ENCODE measurements at places on chromosomes 12 and 14. TPM values are rescaled to one million over a fixed set of nuclear protein-coding genes. Genes with fewer than 3 reads are reported as not detected.

GRCh38 chr12:2751686-2752085 is 43.1 kb upstream of the FKBP4 start:
- H3K36me3 ChIP-seq = no peaks in the 10 kb centered on the region
- no peaks in the 10 kb centered on the region for H3K4me1 ChIP-seq
- H3K27me3 ChIP-seq = peaks cover 63% of the 10 kb centered on the region

- no peak overlapping the region for H3K4me3 ChIP-seq
- DNase-seq = no peak
- H3K4me1 ChIP-seq = peaks cover 84% of the 10 kb centered on the region
- H3K36me3 ChIP-seq = no peaks in the 10 kb centered on the region
- H3K27me3 ChIP-seq = no peaks in the 10 kb centered on the region
Measured at GRCh38 chr12:116138781-116139180, 138.7 kb downstream of the MED13L start.

- H3K27ac ChIP-seq = no peak overlapping the region
- no peaks in the 10 kb centered on the region for H3K27me3 ChIP-seq
- H3K36me3 ChIP-seq = no peaks in the 10 kb centered on the region
- H3K4me3 ChIP-seq = no peak overlapping the region
- peaks cover 2% of the 10 kb centered on the region for H3K4me1 ChIP-seq
- no peak for DNase-seq
Measured at GRCh38 chr14:104099096-104100041, 13.9 kb downstream of the ASPG start.

DNA sequence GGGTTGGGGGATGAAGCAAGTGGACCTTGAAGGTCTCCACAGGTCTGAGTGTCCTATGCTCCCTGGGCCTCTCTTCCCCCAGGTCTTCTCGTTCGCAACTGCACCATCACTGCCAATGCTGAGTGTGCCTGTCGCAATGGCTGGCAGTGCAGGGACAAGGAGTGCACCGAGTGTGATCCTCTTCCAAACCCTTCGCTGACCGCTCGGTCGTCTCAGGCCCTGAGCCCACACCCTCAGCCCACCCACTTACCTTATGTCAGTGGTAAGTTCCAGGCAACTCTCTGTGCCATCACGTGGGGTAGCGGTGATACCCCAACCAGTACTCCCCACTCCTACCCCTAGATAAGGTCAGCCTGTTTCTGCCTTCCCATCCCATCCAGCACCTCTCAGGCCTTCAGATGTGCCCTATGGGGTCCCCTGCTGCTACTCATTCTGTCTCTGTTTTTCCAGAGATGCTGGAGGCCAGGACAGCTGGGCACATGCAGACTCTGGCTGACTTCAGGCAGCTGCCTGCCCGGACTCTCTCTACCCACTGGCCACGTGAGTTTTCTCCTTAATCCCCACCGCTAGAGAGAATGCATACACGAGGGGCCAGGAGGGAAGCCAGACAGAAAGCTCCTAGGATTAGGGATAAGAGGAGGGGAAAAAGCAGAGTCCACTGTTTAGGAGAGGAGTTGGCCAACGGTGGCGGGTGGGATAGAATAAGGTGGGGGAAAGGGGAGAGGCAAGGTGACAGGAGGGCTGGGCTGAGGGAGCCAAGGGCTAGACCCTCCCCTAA is 1.6 kb upstream of the TAPBPL start:
- peaks cover 9% of the 10 kb centered on the region for H3K36me3 ChIP-seq
- no peak for DNase-seq
- H3K27me3 ChIP-seq = no peaks in the 10 kb centered on the region

DNA sequence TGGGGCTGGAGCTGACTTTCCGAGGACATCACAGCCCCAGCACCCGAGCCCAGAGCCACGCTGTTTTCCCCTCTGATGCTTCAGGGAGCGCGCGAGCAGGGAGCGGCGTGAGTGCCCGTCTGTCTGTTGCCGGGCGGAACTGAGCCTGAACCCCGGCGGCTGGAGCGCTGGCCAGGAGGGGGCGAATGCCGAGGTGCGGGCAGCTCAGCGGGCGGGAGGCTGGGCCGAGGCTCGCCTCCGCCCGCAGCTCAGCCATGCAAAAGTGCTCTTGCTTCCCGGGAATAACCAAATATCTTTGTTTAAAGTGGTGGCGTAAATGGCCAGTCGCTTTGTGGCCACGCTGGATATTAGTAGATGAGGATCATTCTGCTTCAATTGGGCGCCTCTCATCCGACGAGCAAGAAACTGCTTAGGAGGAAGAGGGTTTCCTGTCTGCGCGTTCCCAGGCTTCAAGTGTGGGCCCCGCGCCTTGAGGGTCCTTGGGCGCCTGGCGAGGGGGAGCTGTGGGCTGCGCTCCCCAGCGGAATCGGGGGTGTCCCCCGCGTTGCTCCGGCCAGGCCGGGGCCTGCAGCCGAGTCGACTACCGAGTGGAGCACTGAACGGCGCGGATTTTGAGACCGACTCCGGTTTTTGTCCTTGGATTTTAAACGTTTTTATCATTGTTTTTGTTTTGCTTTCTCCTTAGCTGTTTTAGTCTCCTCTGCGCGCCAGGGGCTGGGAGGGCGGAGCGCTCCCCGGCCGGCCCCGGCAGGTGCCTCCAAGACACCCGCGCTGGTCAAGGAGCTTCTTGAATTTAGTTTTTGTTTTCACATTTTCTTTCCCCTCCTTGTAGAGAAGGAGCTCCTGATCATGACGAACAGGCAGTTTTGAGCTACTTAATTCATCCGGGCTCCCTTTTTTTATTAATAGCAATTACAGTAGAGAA is 831 bp upstream of the NKX2-1 start:
- peaks cover 22% of the 10 kb centered on the region for H3K4me1 ChIP-seq
- peak overlapping the region; percentile 56 for H3K4me3 ChIP-seq
- peak; percentile 83 for DNase-seq
- peaks cover 75% of the 10 kb centered on the region for H3K27me3 ChIP-seq
- H3K27ac ChIP-seq = no peak overlapping the region

GRCh38 chr14:76830556-76830955 is 4.3 kb downstream of the LRRC74A start:
- no peak overlapping the region for H3K27ac ChIP-seq
- no peaks in the 10 kb centered on the region for H3K36me3 ChIP-seq
- no peak for DNase-seq
- peaks cover 34% of the 10 kb centered on the region for H3K27me3 ChIP-seq
- no peaks in the 10 kb centered on the region for H3K4me1 ChIP-seq

- no peak overlapping the region for H3K27ac ChIP-seq
- H3K27me3 ChIP-seq = peaks cover 77% of the 10 kb centered on the region
- no peak for DNase-seq
- no peaks in the 10 kb centered on the region for H3K4me1 ChIP-seq
Measured at GRCh38 chr14:64868841-64869240, 10.9 kb downstream of the SPTB start.

- no peaks in the 10 kb centered on the region for H3K27me3 ChIP-seq
- peaks cover under 1% of the 10 kb centered on the region for H3K4me1 ChIP-seq
- H3K36me3 ChIP-seq = no peaks in the 10 kb centered on the region
- DNase-seq = no peak
- no peak overlapping the region for H3K27ac ChIP-seq
Measured at GRCh38 chr14:103746701-103747100, 31.1 kb downstream of the ZFYVE21 start.

DNA sequence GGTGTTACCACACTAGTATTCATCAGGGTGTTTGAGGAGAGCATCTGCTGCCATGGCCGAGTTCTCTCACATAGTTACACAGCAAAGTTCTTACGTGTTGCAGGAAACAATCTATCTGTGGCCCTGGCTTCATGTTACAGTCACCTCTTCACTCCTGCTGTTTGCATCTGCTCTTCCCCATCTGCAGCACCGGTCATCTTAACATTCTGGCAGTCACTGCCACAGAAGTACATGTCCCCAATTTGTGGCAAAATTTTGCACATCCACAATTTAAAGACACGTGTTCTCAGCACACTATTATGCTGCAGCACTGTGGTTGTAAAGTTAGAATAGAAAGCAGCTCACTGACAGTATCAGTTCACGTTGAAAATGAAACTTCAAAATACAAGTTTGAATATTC is 23.2 kb downstream of the MAPK1IP1L start:
- H3K4me3 ChIP-seq = no peak overlapping the region
- no peaks in the 10 kb centered on the region for H3K36me3 ChIP-seq
- H3K27ac ChIP-seq = no peak overlapping the region
- H3K4me1 ChIP-seq = peaks cover 25% of the 10 kb centered on the region
- no peak for DNase-seq
- no peaks in the 10 kb centered on the region for H3K27me3 ChIP-seq

GRCh38 chr12:122834104-122834920 is 945 bp upstream of the HIP1R start:
- H3K27ac ChIP-seq = peak overlapping the region; percentile 98
- no peak for DNase-seq
- H3K36me3 ChIP-seq = peaks cover 2% of the 10 kb centered on the region

DNA sequence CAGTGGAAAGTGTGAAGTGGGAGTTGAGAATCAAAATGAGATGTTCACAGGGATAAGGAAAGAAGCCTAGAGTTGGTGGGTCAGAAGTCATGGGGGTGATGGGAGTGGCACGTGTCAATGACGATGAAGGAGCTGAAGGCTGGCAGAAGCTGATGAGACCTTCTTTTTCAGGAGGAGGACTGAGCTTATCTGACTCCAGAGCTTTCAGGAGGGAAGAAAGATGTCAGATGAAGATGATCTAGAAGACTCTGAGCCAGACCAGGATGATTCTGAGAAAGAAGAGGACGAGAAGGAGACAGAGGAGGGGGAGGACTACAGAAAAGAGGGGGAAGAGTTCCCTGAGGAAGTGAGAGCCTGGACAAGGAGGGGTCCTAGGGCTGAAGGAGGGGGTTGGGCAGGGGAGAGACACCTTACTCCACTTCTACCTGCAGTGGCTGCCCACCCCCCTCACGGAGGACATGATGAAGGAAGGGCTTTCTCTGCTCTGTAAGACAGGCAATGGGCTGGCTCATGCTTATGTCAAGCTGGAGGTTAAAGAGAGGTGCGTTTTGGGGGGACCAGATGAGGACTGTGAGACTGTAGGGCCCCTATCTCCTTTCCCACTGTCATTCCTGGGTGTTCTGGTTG is 905 bp downstream of the LRRC23 start:
- no peaks in the 10 kb centered on the region for H3K4me1 ChIP-seq
- no peak overlapping the region for H3K27ac ChIP-seq
- DNase-seq = no peak
- no peaks in the 10 kb centered on the region for H3K27me3 ChIP-seq

DNA sequence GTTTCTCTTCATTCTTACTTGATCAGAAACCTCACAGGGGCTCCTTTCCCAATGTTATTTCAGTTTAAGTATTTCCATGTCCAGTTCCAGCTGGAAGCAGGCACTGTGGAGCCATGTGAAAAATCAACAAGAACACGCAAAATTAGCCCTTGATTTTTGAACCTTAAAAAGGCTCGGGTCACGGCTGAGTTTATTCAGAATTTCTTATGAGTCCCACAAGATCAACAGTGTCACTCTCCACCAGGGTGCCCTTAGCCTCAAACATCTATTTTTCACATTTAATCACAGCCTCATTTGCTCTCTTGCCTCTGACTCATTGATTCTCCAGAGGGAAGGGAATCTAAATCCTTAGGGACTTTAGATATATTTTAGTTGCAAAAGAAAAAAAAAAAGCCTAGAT is 157.7 kb upstream of the AVPR1A start:
- H3K4me3 ChIP-seq = peak overlapping the region; percentile 34
- H3K27me3 ChIP-seq = no peaks in the 10 kb centered on the region
- H3K36me3 ChIP-seq = no peaks in the 10 kb centered on the region
- no peak for DNase-seq
- H3K27ac ChIP-seq = peak overlapping the region; percentile 87

- H3K27ac ChIP-seq = no peak overlapping the region
- no peak for DNase-seq
- no peaks in the 10 kb centered on the region for H3K27me3 ChIP-seq
Measured at GRCh38 chr14:99931308-99931707, 133.9 kb upstream of the EVL start.

DNA sequence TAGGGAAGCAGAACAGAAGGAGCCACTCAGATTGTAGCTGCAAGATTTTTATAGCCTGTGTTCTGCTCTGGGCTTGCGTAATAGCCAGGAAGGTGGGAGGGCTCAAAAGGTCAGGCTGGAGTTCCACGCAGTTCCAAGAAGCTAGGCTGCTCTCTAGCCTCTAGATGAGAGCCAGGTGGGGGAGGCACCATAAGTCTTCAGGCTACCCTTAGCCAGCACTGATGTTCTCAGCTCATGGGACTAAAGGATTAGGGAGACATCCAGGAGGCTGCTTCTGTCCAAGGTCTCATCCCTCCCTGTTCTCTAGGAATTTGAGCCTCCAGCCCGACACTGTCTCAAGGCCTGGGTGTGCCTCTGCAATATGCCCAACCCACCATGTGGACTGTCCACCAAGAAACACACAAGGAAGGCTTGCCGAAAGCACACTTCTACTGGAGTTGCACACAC is 1.7 kb downstream of the LMBR1L start:
- H3K27ac ChIP-seq = peak overlapping the region; percentile 96
- peaks cover 24% of the 10 kb centered on the region for H3K4me1 ChIP-seq
- peaks cover 5% of the 10 kb centered on the region for H3K36me3 ChIP-seq

GRCh38 chr12:76539727-76540126 is 19.8 kb downstream of the OSBPL8 start:
- H3K4me3 ChIP-seq = no peak overlapping the region
- H3K36me3 ChIP-seq = peaks cover 6% of the 10 kb centered on the region
- DNase-seq = no peak
- H3K27ac ChIP-seq = no peak overlapping the region
- peaks cover 7% of the 10 kb centered on the region for H3K4me1 ChIP-seq
- H3K27me3 ChIP-seq = no peaks in the 10 kb centered on the region

DNA sequence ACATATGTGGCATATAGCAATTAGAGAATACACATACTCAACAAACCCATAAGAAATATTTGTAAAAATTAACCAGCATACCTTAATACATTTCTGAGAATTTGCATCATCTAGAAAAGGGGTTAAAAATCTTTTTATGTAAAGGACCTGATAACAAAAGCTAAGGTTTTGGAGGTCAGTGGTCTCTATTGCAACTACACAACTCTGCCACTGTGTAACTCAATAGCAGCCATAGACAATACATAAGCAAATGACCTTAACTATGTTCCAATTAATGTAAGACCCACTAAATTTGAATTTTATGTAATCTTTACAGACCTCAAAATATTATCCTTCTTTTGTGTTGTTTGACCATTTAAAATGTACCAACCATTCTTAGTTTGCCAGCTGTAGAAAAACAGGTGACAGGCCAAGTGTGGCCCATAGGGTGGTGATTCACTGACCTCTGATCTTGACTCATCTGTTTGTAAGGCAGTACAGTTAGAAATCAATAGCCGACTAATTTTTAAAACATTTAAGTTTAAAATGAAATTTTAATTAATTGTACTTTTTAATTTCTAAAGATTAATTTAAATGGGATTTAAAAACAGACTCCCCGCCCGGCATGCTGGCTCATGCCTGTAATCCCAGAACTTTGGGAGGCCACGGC is 7.4 kb upstream of the EPS8 start:
- no peak for DNase-seq
- no peaks in the 10 kb centered on the region for H3K27me3 ChIP-seq
- no peak overlapping the region for H3K4me3 ChIP-seq
- no peaks in the 10 kb centered on the region for H3K36me3 ChIP-seq

The LIN52 gene
- 10.4 TPM for total RNA-seq

The TEX22 gene
- 3.1 TPM for total RNA-seq

The UBE2N gene
- total RNA-seq = 70.6 TPM

The EP400 gene
- total RNA-seq = 51.8 TPM

The IQSEC3 gene
- total RNA-seq = 0.37 TPM

The DEPDC4 gene
- 1.4 TPM for total RNA-seq

The HSP90AA1 gene
- total RNA-seq = 317 TPM

The ACTR6 gene
- total RNA-seq = 26.1 TPM

The FICD gene
- 6.0 TPM for total RNA-seq

The CCNB1IP1 gene
- total RNA-seq = 47.4 TPM

The SIX1 gene
- 339 TPM for total RNA-seq
